Suppressor macrophage (primary cell): ENCODE measurements at places on chromosomes 5 and 9.

DNA sequence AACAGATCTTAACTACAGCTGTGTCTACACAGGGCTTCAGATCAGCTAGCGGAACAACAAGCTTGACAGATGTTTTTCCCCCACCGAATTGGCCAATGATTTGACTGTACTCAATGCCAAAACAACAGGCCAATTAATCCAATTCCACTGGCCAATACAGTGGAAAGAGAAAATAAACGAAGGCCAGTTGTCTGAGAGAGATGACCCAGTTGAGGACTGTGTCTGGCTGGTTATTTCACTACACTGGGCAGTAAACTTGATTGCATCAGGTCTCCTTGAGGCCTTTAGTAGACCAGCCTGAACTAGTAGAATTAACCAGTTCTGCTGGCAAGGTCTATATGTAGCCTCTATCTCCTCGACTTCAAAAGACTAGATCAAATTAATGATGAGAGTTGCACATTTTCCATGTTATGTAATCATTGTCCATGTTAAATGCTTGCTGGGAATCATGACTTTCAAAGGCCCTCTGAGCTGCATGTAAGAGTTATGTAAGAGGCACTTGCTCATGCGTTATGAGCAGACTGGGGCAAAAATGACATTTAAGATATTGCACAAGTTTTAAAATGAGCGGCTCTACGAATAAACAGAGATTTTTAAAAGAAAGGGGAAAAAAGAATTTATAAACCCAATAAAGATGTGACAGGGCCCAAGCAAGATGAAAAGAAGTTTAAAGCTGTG lies 28.3 kb downstream of the SMIM23 start:
- peak; percentile 6 for DNase-seq

- DNase-seq, result no peak
Observed at GRCh38 chr9:75754080-75754479, 136.4 kb upstream of the PCSK5 start.

DNA sequence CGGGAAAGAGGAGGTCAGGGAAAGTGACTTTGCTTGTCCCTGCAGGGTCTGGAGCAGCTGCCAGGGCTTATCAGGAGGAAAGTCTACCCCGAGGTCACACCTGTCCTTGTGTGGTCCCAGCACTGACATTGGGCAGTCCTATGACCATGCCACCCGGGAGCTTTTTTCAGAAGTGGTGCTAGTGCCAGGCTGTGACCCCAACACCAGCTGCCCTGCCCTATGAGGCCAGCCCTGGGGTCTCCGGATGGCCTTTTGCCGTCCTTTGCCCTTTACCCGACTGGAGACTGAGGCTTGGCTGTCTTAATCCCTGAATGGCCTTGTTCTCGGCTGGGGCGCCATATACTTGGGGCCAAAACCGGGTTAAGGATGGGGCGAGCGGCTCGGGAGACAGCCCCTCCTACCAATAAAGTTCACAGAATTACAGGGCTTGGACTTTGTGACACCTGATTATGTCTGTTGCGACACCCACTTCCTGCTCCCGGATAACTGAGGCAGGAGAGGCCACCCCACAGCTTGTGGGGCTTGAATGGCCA lies 22.2 kb upstream of the SLC9A3 start:
- no peak for DNase-seq

GRCh38 chr5:10355071-10355889 lies 1.8 kb downstream of the MARCHF6 start:
- peak; percentile 29 for DNase-seq

- DNase-seq, result no peak
Observed at GRCh38 chr9:2317591-2317990, 302.4 kb downstream of the SMARCA2 start.

GRCh38 chr5:150561192-150561512 lies 53.2 kb downstream of the NDST1 start:
- no peak for DNase-seq

DNA sequence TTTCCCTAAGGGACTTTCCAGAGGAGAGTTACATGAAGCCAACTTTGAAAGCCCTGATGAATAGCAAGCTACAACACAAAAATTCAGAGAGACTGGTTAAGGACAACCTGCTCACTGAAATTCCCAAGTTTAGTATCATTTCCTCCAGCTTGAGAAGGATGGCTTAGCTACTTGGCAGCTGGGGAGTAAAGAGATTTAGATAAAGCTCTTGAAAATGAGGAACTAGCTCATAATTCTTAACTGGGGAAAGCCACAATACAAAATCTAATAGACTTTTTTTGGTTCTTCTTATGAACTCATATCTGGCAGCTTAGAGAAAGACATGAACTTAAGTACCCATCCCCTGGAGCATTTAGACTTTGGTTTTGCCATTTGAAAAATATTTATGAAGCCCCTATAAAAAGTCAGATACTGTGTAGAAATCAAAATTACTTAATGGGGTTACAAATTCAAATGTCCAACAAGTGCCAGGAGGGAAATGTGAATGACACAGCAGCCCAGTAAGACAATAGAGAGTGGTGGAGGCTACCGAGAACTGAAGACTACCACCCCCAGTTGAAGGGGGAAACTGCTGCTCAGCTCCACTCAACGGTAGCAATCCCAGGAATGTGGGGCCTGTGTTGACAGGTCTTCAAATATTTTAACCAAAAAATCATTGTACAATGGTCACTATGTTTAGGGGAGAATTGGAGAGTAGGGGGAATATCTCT lies 79.4 kb upstream of the ADRB2 start:
- DNase-seq, result no peak

GRCh38 chr9:91131433-91131839 lies 230.3 kb downstream of the AUH start:
- peak; percentile 48 for DNase-seq

DNA sequence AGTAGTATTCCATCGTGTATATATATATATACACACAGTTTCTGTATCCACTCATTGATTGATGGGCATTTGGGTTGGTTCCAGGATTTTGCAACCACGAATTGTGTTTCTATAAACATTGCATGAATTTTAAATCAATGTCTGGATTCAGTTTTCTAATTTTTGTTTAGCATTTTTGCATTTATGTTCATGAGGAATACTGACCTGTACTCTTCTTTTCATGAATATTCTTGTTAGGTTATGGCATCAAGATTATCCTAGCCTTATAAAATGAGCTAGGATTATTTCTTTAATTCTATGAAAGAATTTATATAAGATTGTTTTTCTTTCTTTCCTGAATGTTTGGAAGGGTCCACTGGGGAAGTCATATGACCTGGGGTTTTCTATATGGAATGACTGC lies 35.3 kb upstream of the TMEM215 start:
- no peak for DNase-seq

- no peak for DNase-seq
Observed at GRCh38 chr5:126871441-126871840, 94.5 kb downstream of the LMNB1 start.

DNA sequence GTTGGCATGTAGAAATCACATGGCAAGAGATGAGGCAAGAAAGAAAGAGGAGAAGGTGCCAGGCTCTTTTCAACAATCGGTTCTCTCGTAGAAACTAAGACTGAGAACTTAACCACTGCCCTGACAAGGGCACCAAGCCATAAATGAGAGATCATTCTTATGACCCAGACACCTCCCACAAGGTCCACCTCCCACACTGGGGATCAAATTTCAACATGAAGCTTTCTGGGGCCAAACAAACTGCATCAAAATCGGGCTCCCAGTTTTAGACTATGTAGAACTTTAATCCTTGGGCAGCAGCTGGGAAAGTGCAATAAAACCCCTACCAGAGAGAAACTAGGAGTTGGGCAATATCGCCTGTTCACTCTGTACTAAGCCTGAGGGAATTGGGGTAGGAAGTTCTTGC lies 150.2 kb upstream of the CCDC152 start:
- DNase-seq, result no peak

DNA sequence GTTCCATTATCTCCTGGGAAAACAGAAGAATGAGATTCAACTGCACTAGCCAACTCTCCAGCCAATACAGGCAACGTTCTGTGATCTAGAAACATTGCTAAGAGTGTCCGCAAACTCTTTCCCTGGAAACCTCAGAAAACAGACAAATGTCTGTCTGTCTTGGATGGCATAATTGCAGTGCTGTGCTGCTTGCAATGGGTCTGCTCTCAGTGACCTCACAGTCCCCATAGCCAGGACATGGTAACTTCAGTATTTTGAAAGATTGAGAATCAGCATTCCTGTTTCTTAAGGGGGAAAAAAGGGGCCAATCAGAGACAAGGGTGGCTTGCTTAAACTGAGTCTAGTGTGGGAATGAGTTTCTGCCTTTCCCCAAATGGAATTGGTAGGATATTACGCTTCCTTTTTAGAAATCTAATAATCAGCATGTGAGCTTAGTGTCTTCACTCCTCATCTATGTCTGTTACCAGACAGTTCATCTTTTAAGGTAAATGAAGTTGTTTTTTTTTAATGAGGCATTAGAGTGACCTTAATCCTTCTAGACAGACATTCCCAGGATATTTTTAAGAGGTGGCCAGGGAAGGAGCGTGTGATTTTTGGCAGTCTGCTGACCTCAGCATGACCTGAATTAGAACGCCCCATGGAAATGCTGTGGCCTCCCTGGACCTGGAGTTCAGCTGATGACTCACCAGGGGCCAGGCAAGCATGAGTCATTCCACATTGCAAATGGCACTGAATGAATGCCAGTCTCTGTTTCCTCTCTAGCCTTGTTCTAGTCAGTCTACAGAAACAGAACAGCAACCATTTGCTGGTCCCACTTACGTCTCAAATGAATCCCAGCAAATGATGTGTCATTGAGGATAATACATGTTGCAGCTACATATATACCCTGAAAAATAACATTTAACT lies 210.2 kb upstream of the ACTBL2 start:
- peak; percentile 80 for DNase-seq

DNA sequence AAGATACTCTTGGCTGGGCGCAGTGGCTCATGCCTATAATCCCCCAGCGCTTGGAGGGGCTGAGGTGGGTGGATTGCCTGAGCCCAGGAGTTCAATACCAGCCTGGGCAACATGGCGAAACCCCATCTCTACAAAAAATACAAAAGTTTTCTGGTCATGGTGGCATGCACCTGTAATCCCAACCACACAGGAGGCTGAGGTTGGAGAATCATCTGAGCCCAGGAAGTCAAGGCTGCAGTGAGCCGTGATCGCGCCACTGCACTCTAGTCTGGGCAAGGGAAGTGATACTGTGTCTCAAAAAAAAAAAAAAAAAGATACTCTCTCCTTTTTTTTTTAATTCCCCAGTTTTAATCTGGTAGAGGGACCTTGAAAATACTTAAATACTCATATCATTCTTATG lies 15.0 kb downstream of the ANKRD33B start:
- DNase-seq, result no peak

DNA sequence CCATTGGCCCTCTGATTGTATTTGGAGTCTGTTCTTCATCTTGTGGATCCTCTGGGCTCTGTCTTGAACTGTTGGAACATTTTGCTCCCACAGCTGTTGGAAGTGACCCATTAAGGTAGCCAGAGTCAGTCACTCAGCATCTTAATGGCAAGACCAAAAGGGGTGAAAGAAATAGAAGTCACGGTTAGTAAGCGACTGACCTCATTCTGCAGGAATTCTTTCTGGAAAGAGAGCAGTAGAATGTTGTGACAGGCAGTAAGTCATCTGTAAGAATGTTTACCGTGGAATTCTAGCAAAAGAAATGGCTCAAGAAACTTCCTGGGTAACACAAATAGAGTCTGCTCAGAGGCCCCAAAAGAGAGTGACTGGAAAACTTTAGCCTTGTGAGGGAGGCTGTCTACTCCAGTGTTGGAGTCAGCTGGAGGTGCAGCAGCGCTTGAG lies 28.6 kb upstream of the TNC start:
- DNase-seq, result no peak

GRCh38 chr9:114207034-114207810 lies 51.9 kb downstream of the COL27A1 start:
- DNase-seq, result no peak

GRCh38 chr5:80711938-80712337 lies 57.2 kb upstream of the DHFR start:
- DNase-seq, result no peak

DNA sequence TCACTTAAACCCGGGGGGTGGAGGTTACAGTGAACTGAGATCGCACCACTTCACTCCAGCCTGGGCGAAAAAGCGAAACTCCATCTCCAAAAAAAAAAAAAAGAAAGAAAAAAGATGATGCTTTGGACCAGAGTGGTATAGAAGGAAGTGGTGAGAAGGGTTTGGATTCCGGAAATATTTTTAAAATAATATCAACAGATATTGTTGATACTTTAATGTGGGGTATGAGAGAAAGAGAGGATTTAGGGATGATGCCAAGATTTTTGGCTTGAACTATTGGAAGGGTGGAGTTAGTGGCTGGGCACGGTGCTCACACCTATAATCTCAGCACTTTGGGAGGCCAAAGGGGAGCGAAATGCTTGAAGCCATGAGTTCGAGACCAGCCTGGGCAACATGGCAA lies 49.6 kb upstream of the PLIN2 start:
- DNase-seq, result no peak

GRCh38 chr5:165349735-165350134 lies 1844.3 kb downstream of the MAT2B start:
- DNase-seq, result no peak

GRCh38 chr5:33579152-33579551 lies 138.4 kb downstream of the TARS1 start:
- no peak for DNase-seq

GRCh38 chr5:61251874-61252642 lies 80.0 kb upstream of the ZSWIM6 start:
- DNase-seq, result no peak

- DNase-seq, result peak; percentile 20
Observed at GRCh38 chr5:54443270-54443669, 12.2 kb upstream of the HSPB3 start.

- no peak for DNase-seq
Observed at GRCh38 chr5:179345183-179345432, 153 bp downstream of the ADAMTS2 start.

GRCh38 chr9:103757062-103757461 lies 337.0 kb upstream of the SMC2 start:
- DNase-seq, result no peak

GRCh38 chr9:18437315-18438201 lies 36.4 kb upstream of the ADAMTSL1 start:
- DNase-seq, result no peak

GRCh38 chr5:53318303-53318702 lies 162.1 kb upstream of the FST start:
- DNase-seq, result no peak

DNA sequence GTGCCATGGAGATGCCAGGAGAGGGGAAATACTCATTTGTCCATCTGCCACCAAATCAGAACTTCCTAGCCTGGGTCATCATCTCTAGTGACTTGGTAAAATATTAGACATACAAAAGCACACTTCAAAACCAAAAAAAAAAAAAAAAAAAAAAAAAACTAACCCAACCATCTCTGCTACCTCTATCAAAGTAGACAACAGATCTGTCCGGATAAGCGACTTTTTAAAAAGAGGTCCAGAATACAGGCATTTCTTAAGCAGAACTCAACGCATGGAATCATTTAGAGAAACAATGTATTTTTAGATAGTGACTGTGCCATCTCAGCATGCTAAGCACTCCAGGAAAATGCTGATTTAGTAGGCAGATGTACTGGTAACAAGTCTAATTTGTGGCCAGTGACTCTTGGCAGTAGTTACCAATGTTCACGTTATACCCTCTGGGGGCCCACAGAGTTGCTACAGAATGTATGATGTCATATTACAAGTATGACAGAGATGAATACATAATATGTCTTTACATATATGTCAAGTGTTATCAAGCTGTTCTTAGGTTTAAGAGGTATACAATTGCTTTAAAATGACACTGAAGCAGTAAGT lies 107.8 kb downstream of the SMIM23 start:
- no peak for DNase-seq
